ENCODE measurements at places on chromosomes 11 and 22. TPM values are rescaled to one million over a fixed set of nuclear protein-coding genes. Genes with fewer than 3 reads are reported as not detected.

Gene BACE1-AS
- 5.4 TPM for polyA plus RNA-seq

Gene CCDC81
- polyA plus RNA-seq, result 2.3 TPM

DNA sequence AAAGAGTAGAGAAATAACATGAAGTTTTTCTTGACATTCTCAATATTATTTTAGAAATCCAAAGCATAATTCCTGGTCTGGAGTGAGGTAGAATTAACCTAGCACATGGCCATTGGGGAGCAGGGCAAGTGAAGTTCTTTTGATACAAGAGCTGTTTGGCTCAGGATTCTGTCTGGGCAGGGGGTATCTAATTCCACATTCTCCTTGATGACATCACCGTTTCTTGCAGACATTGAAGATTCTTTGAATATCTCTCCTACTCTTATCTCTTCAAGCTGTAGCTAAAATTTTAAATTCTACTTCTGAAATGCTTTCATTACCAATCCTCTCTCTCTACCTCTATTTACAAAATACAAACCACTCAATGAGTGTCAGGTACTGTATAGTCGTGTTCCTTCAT lies 138.2 kb upstream of the TENM4 start:
- no peak for DNase-seq

GRCh38 chr11:45063669-45064068 lies 82.8 kb upstream of the PRDM11 start:
- DNase-seq, result no peak

DNA sequence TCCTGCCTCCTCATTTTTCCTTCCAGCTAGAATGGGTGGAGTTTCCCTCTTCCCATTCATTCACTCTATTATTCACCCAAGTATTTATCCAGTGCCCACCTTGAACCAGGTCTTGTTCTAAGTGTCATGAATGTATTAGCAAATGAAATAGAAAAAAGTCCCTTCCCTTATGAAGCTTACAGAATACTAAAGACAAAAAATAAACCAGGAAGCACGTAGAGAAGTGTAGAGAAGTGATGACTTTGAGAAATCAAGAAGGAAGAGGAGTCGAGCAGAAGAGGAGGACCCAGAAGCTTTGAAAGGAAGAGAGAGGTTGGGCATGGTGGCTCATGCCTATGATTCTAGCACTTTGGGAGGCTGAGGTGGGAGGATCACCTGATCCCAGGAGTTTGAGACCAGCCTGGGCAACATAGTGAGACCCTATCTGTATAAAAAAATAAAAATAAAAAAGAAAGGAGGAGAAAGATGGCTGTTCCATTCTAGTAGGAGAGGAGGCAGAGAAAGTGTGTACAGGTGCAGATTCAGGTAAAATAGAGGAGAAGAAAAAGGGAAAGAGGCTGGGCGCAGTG lies 17.1 kb upstream of the SYVN1 start:
- DNase-seq, result no peak
